ENCODE measurements at places on chromosomes 5 and 9.

GRCh38 chr5:180990882-180991242, 2.2 kb downstream of the BTNL3 start:
- DNase-seq, result no peak

DNA sequence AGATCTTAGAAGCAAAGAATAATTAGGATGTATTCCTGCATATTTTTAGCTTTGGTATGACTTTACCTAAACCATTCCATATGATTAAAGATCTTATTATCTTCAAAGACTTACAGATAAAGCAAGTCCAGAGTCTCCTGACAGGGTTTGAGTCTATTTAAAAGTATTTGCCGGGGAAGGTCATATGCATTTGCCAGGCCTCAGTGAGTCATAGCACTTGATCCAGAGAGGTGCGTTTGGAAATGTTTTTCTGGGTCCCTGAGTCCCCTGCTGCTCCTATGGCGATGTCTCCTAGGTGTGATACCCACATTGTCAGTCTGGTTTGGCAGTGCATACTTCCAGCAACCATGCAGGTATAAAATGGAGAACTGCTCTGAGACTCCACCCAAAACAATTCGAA, 217.0 kb downstream of the FBXL7 start:
- no peak for DNase-seq

- DNase-seq, result no peak
Observed at GRCh38 chr5:79856456-79857055, 134.5 kb downstream of the MTX3 start.

DNA sequence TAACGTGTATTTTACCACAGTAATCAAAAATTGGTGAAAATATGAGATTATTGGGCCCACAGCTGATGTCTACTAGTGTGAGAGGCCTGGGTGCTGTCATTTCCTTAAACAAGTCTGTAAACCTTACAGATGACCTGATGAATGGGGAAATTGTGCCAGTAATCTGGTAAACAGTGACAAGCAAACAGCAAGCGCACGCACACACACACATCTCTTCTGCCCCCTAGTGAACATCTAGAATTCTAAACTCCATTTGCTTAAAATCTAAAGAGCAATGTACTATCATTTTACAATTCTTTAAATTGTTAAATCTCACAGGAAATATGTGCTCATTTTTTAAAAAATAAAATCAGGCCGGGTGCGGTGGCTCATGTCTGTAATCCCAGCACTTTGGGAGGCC, 7.5 kb upstream of the RAPGEF1 start:
- no peak for DNase-seq

GRCh38 chr5:167731951-167732350, 559.5 kb upstream of the WWC1 start:
- DNase-seq, result no peak

DNA sequence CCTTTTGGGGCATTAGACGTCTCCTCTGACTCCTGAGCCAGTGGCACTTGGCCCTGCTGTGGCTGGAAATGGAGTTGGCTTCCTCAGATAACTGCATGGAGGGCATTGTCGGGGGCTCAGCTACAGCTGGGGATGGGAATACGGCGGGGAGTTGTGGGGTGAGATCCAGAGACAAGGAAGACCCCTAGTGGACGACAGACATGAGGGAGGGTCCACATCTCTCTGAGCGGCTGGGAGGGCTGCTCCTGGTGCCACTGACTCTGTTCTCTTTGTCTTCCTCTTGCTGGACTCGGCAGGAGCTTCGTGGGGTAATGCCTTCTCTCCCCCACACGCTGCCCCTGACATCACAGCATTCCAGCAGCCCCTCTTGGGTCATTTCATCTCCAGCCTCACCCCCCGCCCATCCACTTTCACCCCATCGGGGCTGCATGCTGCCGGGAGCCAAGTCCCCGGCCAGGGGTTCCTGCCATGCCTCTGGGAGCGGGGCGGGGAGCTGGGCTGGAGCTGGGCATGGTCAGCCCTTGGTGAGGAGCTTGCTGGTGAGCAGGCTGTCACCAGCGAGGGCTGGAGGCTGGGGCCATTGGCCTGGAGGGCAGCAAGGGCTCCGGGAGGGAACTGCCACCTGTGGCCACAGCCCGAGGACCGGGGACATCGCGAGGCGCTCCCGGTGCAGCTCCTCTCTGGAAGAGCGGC, 172.3 kb downstream of the CACNA1B start:
- no peak for DNase-seq

- DNase-seq, result no peak
Observed at GRCh38 chr9:69458176-69458575, 133.2 kb downstream of the ENTREP1 start.

DNA sequence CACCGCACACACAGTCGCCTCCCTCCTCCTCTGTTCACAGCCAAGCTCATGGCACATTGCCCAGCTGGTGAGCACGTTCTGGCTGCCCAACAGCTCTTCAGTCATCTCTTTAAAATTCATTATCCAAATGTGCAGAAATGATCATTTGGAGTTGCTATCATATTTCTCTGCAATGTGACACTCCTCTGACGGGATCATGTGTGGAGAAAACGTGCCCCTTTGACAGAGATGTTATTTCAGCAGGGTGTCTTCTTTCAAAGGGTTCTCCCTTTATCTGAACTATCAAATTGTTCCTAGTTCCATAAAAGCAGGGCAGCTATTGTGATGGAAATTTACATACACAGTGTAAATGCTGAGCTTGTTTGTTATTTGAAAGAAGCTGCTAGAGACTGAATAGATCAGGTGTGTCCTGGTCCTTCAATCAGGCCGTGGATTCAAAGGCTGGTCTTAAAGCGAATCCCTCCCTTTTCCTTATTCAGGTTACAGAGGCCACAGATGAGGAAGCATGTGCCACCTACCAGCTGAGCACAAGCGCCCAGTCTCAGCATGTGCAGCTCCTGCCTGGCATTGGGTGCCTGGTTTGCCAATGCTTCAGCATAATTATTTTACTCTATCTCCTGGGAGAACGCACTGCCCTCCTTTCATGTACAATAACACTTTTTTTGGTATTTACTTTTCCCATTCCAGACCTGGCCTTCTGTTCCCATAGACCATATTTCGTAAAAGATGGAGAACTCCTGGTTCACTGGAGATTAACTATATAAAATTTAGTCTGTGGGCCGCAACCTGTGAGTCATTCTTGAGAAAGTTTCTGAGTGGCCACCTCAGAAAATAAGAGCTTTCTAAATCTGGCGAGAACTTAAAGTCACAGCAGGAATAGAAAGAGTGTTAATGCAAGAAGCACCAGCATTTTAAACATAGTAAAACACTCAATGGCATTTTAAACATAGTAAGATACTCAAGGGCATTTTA, 433.7 kb downstream of the ENC1 start:
- DNase-seq, result peak; percentile 91

DNA sequence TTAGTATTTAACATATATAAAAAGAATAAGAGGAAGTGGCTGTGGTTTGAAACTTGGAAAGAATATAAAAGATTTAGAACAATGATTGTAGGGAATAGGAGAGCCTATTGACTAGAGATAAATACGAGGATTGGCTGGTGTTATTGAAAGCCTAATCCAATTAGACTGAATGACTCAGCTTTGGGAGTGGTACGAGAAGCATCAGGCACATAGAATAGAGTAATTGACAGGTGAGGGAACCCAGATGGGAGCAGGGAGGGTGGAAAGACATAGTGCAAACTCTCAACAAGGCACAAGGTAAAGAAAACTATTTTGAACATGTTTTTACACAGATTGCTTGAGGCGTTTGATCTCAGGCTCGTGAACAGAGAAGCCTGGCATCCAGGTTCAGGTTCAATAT, 338.9 kb upstream of the KLF9 start:
- no peak for DNase-seq

GRCh38 chr5:122101636-122102285, 23.7 kb upstream of the LOX start:
- DNase-seq, result no peak

GRCh38 chr5:761854-762710, 22.4 kb downstream of the ZDHHC11B start:
- DNase-seq, result peak; percentile 53

GRCh38 chr5:149310947-149311658, 34.2 kb upstream of the GRPEL2 start:
- DNase-seq, result no peak

GRCh38 chr9:83625178-83625577, 2.2 kb downstream of the IDNK start:
- DNase-seq, result no peak

DNA sequence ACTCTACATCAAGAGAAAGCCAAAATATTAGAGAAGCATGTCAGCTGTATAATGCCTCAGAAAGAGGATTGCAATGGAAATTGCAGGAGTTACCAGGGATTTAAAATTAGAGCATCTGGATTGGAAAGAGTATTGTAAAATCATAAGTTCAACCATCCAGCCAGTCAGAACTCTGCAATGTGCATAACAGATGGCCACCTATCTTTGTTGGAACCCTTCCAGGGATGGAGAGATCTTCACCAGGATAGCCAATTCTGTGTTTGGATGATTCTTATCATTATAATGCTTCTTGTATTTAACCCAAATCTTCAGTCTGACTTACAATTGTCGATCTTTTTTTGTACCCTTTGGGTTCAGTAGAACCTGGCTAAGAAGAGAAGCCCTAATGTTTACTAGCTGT, 164.4 kb downstream of the TLR4 start:
- no peak for DNase-seq

GRCh38 chr9:70049672-70050271, 6.1 kb downstream of the MAMDC2 start:
- DNase-seq, result no peak

- no peak for DNase-seq
Observed at GRCh38 chr9:673264-673965, 168.1 kb upstream of the DMRT1 start.

DNA sequence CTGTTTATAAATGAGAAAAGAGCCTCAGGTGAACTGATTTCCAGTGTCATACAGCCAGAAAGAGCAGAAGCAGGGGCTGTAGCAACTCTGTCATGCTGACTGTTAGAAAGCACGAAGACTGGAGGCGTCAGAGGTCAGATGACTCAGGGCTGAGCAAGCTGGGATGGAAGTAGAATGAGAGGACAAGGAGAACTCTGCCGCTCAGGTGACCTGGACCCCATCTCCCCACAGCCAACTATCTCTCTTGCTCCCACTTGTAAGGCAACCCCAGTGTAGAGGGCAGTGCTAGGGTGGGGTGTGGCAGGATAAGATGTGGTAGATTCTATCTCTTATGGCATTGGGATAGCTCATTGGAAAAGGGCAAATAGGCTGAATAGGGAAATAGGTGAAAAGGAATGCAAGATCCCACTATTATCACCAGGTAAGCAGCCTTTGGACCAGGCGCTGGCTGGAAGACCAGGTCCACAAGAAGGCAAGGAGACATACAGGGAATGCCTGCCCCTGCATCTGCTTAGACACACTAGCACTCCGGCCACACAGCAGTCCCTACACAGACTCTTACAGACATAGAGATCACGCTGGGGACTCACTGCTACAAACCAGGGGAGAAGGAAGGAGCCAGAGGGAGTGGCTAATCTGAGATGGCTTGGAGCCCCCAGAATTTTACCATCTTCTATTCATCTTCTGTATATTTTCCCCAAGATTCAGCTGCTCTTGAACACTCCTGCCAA, 21.2 kb upstream of the LOX start:
- DNase-seq, result no peak

DNA sequence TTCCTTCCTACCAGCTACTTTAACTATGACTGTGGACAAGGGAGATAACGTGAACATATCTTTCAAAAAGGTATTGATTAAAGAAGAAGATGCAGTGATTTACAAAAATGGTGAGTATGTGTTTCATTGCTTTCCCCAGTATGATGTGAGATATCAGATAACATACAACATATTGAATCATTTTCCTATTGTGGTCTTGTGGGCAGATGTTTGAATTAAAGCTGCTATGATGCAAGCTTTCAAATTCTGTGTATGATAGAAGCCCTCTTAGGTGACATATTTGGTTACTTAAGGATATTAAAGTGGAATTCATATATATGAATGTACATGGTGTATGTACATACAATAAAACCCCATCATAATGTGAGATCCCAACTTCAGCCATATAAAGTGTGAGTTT, 59.5 kb downstream of the TEK start:
- DNase-seq, result no peak

- DNase-seq, result no peak
Observed at GRCh38 chr5:62260513-62260912, 45.5 kb upstream of the KIF2A start.

DNA sequence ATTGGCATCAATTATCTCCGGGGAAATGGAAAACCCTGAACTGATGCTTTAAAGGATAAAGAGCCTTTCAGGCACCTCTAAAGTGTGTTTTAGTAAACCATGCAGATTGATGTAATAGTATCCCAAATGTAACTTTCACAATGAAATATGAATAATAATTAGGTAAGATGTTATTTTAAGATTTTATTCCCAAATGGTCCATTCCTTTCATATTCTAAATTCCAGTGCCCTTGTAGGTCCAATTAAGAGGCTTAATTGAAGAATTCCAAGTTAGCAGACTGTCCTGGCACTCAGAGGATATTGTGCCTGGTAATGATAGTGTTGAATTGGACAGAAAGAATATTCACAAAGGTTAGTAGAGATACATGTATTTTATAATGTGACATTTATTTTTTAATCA, 352.5 kb upstream of the NUDT12 start:
- DNase-seq, result no peak

- DNase-seq, result no peak
Observed at GRCh38 chr5:13859270-13860065, 85.0 kb downstream of the DNAH5 start.

DNA sequence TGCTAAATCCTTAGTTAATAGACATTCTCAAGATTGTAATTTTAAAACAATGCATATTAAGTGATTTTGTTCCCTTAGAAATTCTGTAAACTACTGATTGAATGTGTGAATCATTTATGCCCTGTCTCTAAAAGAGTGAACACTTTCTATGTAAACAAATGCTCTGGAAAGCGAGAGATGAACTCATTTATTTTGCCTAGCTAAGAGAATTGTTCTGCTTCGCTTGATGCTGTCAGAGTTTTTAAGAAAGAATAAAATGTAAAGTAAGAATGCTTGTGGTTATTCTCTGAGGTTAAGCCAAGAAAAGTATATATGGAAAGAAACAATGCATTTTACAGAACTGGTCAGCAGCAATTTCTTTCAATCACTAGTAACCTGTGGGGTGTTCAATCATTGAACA, 347.4 kb upstream of the NUDT12 start:
- DNase-seq, result no peak

- peak; percentile 90 for DNase-seq
Observed at GRCh38 chr9:99184475-99185347, 37.0 kb downstream of the ALG2 start.

DNA sequence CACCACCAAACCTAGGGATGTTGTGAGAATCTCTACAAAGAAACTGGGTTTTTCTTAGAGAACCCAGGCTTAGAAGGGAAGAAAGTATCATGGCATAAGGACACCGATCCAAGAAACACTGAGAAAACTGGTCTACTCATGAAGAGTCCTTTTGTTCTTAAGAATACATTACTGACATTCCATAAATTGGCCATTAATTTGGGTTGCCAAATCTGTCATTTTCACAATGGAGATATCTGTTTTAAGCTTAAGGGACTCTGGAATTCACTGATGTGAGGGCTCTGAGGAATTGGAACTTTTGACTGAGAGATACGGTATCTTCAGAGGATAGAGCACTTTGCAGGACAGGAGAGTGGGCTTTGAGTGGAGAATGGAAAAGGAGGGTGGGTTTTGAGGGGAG, 315.3 kb upstream of the ZNF608 start:
- no peak for DNase-seq

DNA sequence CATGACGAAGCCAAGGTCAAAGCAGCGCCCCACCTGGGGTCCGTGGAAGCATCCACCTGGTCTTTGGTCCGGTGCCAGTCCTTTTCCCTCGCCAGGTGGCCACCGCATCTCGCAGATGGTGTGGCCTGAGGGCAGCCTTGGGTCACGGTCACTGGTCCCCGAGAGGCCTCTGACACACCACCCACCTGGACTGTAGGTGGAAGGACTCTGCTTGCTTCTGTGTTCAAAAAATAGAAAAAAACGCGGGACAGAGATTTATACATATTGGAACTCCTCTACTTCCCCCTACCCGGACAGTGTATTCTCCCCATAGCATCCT, 466 bp upstream of the TTC39B start:
- DNase-seq, result no peak
